ENCODE measurements at places on chromosomes 13 and 19.

DNA sequence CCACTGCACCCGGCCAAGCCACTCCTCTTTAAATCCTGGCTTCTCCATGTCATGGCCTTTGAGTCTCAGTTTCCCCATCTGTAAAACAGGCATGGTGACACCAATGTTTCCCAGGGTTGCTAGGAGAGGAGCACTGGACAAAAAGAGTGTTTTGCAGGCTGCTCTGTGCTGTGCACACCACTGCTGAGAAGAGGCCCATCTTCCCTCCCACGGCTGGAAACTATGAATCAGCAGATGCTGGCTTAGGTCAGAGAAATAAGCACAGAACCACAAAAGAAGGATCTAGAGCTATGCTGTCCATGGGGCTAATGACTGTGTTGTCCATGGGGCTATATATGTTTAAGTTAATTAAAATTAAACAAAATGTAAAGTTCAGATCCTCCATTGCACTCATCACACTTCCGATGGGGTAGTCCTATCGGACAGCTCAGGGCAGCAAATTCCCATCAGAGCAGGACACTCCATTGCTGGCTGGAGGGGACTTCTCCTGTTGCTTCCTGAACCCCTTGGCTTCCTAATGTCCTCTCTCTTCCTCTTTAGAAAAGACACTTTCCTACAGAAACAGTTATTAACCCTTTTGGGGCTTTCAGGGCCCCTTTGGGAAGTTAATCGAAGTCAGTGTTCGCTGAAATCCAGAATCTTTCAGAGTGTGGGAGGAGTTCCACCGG is 37.1 kb downstream of the TSHZ3 start:
- DNase-seq, result peak; percentile 94

- DNase-seq, result no peak
Observed at GRCh38 chr19:15369594-15369891, 10.0 kb downstream of the AKAP8 start.

- no peak for DNase-seq
Observed at GRCh38 chr19:47644743-47645482, 36.0 kb downstream of the BICRA start.

- no peak for DNase-seq
Observed at GRCh38 chr19:15340086-15340485, 7.7 kb upstream of the BRD4 start.

DNA sequence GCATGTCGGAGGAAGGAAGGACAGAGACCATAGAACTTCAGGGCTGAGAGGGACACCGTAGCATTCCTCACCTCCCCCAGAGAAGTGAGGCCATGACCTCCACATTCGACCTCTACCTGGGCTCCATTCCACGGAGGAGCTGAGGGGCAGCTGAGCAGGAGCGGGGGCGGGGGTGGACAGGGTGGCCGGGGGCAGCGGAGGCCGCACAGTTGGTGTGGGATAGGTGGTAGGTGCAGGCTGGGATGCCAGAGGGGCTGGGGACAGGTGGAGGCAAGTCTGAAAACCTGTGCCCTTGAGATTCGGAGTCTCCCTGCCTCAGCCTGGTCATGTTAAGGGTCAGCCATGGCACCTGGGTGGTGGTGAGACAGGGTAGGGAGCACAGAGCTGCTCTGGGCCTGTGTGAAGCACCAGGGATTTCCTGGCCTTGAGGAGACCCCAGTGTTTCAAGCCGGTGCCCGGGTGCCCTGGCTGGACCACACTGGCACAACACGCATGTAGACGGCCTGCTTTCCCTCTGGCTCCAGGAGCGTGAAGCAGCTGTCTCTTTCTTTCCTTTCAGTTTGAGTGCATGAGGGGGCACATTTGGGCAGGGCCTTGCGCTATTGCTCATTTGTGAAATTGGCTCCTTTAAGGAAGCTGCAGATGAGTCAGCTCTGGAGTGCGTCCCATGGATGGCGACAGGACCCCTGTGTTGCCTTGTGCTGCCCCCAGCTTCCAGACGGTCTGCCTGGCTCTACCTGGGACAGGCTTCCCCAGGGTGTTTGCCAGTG is 51.8 kb downstream of the TSSK6 start:
- DNase-seq, result peak; percentile 87

GRCh38 chr13:106915146-106915545 is 347.2 kb upstream of the ARGLU1 start:
- DNase-seq, result no peak

DNA sequence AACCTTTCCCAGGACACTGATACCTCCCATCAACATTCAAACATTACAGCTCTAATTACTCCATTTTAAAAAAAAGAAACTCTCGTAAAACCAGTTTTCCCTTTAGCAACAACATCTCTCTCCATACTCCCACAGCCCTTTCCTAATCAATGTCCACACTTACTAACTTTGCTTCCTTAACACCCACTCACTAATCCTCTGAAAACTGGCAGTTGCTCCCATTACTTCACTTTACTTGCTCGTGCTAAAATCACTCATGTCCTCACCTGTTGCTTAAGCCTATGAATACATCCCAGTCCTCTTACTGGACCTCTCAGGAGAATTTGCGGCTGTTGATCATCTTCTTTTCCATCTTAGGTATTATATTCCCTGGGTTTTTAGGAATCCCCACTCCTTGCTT is 44.8 kb downstream of the RBM26 start:
- DNase-seq, result peak; percentile 68

GRCh38 chr13:33144358-33144784 is 128.1 kb downstream of the KL start:
- DNase-seq, result no peak

- no peak for DNase-seq
Observed at GRCh38 chr13:31018511-31018910, 86.1 kb downstream of the TEX26 start.

DNA sequence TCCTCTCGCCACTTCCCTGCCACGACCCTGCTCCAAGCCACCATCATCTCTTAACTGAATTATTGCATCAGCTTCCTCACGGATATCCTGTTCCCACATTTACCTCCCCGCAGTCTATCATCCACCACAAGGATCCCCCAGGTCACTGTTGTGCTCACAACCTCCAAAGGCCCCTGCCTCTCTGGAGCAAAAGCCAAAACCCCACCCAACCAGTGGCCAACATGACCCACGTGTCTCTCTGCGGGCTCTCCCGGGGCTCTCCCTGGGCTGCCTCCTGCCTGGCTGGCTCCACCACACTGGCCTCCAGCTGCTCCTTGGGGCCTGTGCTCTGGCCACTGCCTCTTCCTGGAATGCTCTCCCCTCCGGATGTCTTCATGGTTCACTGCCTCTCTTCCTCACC is 809.3 kb downstream of the UQCRFS1 start:
- no peak for DNase-seq

- no peak for DNase-seq
Observed at GRCh38 chr13:112984501-112984900, 15.5 kb downstream of the MCF2L start.

GRCh38 chr13:47004027-47004426 is 107.2 kb upstream of the HTR2A start:
- peak; percentile 38 for DNase-seq

- DNase-seq, result no peak
Observed at GRCh38 chr13:24043590-24044350, 116.8 kb upstream of the SPATA13 start.

DNA sequence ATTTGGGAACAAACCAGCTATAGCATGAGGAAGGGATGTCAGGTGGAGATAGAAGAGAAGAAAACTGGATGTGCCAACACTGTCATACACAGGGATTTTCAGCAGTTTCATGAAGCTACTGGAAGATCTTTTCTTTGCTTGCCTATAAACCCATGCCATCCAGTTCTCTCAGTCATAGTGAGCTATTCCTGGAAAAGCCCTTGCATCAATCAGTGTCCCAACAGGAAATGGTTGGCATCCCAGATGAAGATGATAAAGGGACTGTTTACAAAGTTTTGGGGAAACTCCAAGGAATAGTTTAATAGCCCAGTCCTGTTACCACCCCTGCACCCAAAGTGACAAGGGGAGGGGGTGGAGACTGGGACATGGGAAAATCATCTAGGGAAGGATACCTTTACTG is 58.5 kb upstream of the ARGLU1 start:
- no peak for DNase-seq

GRCh38 chr19:58407658-58408151 is 744 bp upstream of the ZNF584 start:
- DNase-seq, result peak; percentile 47

DNA sequence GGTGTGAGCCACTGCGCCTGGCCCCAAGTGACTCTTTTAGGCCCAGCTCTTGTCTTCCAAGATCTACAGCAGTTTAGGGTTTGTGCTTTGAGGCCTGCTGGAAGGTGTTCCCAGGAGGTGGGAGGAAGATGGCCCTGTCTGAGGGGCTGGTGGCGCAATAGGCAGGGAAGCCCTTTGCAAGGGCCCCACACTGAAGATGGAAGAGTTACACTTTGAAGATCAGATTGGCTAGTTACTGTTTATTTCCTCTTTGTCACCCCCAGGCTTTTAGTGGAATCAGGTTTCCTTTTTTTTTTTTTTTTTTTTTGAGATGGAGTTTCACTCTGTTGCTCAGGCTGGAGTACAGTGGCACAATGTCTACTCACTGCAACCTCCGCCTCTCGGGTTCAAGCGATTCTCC is 1.9 kb upstream of the RABAC1 start:
- no peak for DNase-seq

- DNase-seq, result no peak
Observed at GRCh38 chr19:6672693-6673290, 2.8 kb upstream of the TNFSF14 start.

DNA sequence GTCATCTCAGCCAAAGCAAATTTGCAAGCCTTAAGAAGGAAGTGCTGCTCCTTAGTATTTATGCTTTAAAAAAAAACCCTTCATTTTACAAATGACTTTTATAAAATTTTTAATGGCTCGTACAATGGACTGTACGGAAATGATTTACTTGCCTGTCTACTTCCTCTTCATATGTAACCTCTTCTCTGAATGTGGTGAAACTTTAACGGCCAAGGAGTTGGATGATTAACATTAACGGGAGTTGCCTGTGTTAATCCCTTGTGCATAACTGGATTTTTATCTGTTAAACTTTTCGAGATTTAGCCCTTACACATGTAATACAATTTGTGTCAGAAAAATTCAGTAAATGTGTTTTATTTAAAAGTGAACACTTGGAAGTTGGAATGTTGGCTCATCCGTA is 429.4 kb downstream of the TBC1D4 start:
- no peak for DNase-seq

DNA sequence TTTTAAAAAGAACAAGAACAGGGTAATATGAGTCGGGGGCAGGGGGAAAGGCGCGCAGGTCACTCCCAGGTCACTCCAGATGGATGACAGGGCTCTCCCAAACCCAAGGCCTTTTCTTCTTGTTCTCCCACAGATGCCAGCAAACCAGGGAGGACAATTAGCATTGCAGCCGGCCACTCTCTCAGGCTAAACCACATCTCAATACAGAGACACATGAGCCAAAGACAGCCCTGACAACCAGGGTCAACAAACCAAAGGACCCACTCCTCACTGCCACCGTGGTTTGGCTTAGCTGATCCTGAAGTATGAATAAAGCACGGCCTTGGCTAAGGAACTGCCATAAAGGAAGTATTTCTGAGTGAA is 47.3 kb downstream of the LATS2 start:
- DNase-seq, result no peak

GRCh38 chr13:99196466-99197116 is 4.1 kb upstream of the UBAC2 start:
- DNase-seq, result no peak
